Transverse colon (tissue), 4 donors: ENCODE measurements at places on chromosomes 4 and X. TPM values are rescaled to one million over a fixed set of nuclear protein-coding genes. Genes with fewer than 3 reads are reported as not detected.

DNA sequence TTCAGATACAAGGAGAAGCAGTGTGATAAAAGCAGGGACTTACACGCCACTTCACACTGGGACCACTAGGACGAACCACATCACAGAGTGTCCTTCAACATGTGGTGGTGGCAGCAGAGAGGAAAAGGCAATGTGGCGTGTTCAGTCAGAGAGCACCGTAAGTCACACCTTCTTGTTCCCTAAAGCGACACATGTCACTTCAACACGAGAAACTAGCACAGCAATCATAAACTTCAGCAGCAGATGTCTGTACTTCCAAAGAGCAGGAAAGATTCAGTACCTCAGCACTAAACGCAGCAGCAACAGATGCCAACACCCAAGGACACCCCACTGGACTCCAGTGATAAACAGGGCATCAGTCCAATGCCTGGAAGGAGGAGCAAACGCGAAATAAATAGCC is 96.7 kb downstream of the AREG start:
- H3K27me3 ChIP-seq: no peaks in the 10 kb centered on the region
- peaks cover 47% of the 10 kb centered on the region for H3K4me1 ChIP-seq

DNA sequence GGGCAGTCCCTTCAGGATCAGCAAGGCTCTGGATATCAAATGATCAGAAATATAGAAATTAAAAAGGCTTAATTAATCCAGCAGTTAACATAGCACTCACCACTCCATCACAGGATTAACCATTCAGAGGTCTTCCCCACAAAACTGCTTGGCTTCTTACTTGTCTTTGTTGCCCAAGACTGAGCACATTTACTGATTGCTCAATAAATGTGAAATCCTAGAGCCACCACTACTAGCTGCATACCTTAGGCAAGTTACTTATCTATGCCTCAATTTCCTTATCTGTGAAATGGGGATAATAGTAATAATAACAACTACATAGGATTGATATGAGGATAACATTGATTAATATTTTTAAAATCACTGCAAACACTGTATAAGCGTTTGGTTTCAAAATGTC is 124.2 kb downstream of the ARHGAP6 start:
- no peak for DNase-seq
- no peak overlapping the region for H3K4me3 ChIP-seq
- no peaks in the 10 kb centered on the region for H3K27me3 ChIP-seq
- no peaks in the 10 kb centered on the region for H3K4me1 ChIP-seq

The DHX15 gene
- 158 TPM for total RNA-seq

DNA sequence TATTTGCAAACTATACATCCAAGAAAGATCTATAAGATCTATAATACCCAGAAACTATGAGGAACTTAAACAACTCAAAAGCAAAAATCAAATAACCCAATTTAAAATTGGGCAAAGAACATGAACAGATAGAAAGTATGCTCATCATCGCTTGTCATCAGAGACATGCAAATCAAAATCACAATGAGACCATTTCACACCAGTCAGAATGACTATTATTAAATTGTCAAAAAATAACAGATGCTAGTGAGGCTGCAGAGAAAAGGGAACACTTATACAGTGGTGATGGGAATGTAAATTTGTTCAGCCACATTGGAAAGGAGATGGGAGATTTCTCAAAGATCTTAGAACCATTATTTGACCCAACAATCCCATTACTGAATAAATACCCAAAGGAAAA is 1451.7 kb upstream of the ADGRL3 start:
- no peaks in the 10 kb centered on the region for H3K36me3 ChIP-seq
- no peak for DNase-seq
- H3K4me1 ChIP-seq: no peaks in the 10 kb centered on the region
- H3K4me3 ChIP-seq: no peak overlapping the region

GRCh38 chrX:49041744-49042580 is 1.2 kb downstream of the TFE3 start:
- H3K4me3 ChIP-seq: peak overlapping the region; percentile 43
- H3K4me1 ChIP-seq: peaks cover 5% of the 10 kb centered on the region
- H3K36me3 ChIP-seq: no peaks in the 10 kb centered on the region
- H3K27me3 ChIP-seq: no peaks in the 10 kb centered on the region

- H3K4me1 ChIP-seq: no peaks in the 10 kb centered on the region
- H3K27ac ChIP-seq: no peak overlapping the region
- H3K36me3 ChIP-seq: no peaks in the 10 kb centered on the region
- H3K27me3 ChIP-seq: no peaks in the 10 kb centered on the region
Observed at GRCh38 chrX:115894087-115894486, 276.5 kb upstream of the AGTR2 start.

DNA sequence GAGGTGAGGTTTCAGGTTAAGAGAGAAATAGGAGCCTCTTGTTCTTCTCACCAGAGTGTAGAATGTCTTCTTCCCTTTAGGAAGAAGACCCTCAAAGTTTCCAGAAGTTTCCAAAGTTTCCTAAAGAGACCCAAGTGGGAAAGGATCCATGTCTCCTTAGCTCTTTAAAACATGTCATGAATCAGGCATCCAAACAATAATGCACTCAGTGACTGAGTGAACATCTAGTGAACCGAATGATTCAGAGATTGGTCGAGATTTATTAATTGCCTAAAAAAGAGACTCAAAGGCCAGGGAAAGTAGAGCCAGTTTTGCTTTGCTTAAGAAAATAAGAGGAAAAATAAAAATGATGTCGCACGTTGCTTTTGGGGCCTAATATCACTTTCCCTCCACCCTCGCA is 29.4 kb downstream of the FGF5 start:
- DNase-seq: no peak
- H3K27me3 ChIP-seq: no peaks in the 10 kb centered on the region
- H3K27ac ChIP-seq: no peak overlapping the region
- H3K4me1 ChIP-seq: no peaks in the 10 kb centered on the region

DNA sequence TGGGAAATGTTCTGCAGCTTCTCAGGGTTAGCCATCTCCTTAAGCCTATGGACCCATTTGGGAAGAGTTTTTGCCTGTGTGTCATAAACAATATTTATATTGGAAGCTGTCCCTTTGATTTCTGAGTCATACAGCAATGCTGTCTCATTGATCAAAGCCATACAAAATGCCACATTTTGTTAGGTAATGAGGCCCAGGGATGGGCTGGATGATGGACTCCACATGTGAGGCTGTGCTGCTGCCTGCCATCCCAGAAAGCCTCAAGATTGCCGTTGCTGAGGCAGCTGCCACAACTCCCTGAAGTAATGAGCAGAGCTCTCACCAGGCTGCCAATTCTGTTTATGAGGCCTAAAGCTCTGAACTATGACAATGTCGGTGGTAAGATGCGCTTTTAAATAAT is 12.2 kb upstream of the GJB1 start:
- no peak overlapping the region for H3K4me3 ChIP-seq
- no peaks in the 10 kb centered on the region for H3K27me3 ChIP-seq
- H3K4me1 ChIP-seq: peaks cover 3% of the 10 kb centered on the region
- H3K36me3 ChIP-seq: no peaks in the 10 kb centered on the region
- H3K27ac ChIP-seq: no peak overlapping the region
- no peak for DNase-seq

- DNase-seq: no peak
- no peaks in the 10 kb centered on the region for H3K36me3 ChIP-seq
- H3K4me3 ChIP-seq: no peak overlapping the region
- peak overlapping the region; percentile 99 for H3K27ac ChIP-seq
Observed at GRCh38 chrX:1394731-1395501, 3.0 kb upstream of the SLC25A6 start.

- no peak for DNase-seq
- H3K27ac ChIP-seq: peak overlapping the region; percentile 92
- no peak overlapping the region for H3K4me3 ChIP-seq
- H3K36me3 ChIP-seq: no peaks in the 10 kb centered on the region
Observed at GRCh38 chr4:77861495-77861894, 1.1 kb upstream of the MRPL1 start.

The MAGEB10 gene
- not detected for total RNA-seq

DNA sequence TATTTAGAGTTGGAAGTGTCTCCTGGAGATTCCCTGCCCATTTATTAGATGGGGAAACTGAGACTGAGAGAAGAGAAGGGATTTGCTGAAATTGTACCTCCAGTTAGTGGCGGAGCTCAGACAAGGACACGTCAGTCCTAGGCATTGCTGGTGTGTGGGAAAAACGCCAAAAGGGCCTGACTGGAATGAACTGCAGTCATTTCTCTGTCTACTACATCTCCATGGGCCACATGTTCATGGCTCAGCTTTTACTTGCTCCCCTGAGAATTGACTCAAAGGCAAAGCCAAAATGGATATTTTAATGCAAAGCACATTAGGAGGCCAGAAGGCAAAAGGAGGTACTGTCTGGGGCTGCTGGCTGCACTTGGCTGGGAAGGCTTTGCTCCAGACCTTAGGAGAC is 3.9 kb downstream of the TFDP3 start:
- no peaks in the 10 kb centered on the region for H3K36me3 ChIP-seq
- H3K27me3 ChIP-seq: no peaks in the 10 kb centered on the region
- no peak for DNase-seq
- H3K4me1 ChIP-seq: no peaks in the 10 kb centered on the region
- no peak overlapping the region for H3K27ac ChIP-seq
- H3K4me3 ChIP-seq: no peak overlapping the region

- no peak overlapping the region for H3K4me3 ChIP-seq
- no peaks in the 10 kb centered on the region for H3K36me3 ChIP-seq
- peaks cover 100% of the 10 kb centered on the region for H3K27me3 ChIP-seq
- DNase-seq: peak; percentile 70
Observed at GRCh38 chr4:110631584-110632505, 9.0 kb upstream of the PITX2 start.

DNA sequence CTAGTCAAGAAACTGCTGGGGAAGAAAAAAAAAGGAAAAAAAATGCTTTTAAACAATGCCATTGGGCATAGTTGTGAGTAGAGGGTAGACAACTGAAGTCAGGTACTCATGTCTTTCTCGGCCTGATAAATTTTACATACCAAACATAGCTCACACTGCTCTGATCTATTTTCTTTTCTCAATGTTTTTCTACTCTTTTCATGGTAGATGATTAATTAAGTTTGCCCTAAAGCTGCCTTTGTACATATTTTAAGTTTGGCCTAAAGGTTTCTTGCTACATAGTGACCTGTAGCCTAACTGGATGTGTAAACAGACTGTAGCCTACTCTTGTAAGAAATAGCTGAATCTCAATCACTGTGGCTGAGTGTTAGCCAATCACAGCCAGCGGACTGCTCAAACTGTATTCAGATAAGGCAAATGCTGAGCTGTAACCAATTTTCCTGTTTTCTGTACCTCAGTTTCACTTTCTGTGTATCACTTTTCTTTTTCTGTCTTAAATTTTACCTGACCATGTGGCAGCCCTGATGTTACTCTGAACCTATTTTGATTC is 121.0 kb downstream of the PCDH10 start:
- no peak overlapping the region for H3K4me3 ChIP-seq
- no peaks in the 10 kb centered on the region for H3K4me1 ChIP-seq
- DNase-seq: no peak

DNA sequence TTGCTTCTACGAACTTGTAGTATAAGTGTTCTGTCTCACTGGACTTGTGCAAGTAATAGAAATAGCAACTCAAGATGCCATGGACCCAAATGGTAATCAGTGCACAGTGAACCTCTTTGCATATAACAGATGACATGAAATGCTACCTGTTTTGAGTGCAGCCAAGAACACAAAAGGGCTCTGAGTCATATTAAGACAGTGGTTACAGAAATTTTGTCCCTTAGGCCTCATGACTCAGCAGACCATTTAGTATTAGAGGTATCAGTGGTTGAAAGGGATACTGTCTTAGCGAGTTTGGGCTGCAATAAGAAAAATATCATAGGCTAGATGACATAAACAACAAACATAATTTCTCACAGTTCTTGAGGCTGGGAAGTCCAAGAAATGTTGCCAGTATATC is 502.9 kb upstream of the PCDH10 start:
- H3K4me3 ChIP-seq: no peak overlapping the region
- no peak overlapping the region for H3K27ac ChIP-seq
- DNase-seq: no peak
- no peaks in the 10 kb centered on the region for H3K4me1 ChIP-seq
- H3K36me3 ChIP-seq: no peaks in the 10 kb centered on the region

DNA sequence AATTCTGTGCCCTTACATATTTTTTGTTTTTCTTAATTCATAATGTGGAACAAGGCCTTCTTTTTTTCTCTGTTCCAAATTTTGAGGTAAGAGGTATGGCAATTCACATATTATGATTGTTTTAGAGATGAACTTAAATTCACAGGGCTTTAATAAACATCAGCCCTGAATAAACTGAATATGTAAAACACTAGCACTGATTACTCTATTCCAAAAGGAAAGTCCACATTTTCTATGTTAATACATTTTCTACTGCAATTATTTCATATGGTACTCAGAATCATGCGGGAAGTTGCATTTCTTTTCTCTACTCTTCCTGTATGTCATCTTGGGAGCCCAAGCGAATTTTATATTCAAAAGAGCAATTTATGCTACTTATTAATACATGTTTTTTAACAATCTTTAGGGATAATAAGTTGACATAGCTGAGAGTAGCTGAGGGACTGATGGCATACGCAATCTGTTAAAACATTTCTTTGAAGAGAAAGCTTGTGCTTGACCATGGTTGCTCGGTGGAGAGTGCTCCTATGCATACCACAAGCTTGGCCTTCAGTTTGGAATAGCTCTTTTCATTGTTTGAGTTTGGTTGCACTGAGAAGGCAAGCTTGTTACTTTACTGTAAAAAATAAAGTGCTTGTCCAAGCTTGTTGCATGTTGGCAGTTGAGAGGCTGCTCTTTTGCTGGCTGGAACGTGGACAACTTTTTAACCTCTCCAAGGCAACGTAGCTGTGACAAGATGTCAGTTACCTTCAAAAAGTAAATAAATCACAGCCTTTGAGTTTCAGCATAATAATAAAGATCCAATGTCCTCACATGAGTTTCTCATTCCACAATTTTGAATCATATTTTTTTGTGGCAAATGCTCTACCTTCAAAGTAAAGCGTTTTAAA is 196.3 kb upstream of the SPRY1 start:
- DNase-seq: no peak
- no peak overlapping the region for H3K27ac ChIP-seq
- H3K4me3 ChIP-seq: no peak overlapping the region
- no peaks in the 10 kb centered on the region for H3K4me1 ChIP-seq

- H3K4me3 ChIP-seq: no peak overlapping the region
- no peak for DNase-seq
- H3K27me3 ChIP-seq: no peaks in the 10 kb centered on the region
- H3K27ac ChIP-seq: no peak overlapping the region
- no peaks in the 10 kb centered on the region for H3K4me1 ChIP-seq
Observed at GRCh38 chrX:49951524-49952193, 29.3 kb downstream of the CLCN5 start.

DNA sequence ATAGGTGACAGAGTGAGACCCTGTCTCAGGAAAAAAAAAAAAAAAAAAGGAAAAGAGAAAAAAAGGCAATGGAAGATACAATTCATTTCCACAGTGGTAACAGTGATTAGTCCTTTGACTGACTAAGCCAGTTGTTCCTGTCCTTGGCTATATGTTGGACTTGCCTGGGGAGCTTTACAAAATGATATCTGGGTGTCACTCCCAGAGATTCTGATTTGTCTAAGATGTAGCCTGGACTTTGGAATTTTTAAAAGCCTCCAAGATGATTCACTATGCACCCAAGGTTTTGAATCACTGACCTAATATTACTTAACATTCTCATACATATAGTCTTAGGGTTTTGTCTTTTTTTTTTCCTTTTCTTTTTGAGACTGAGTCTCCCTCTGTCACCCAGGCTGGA is 16.9 kb downstream of the HELQ start:
- no peak overlapping the region for H3K4me3 ChIP-seq
- no peak overlapping the region for H3K27ac ChIP-seq
- no peaks in the 10 kb centered on the region for H3K27me3 ChIP-seq
- no peaks in the 10 kb centered on the region for H3K36me3 ChIP-seq
- no peak for DNase-seq

The RTL5 gene
- 6.0 TPM for total RNA-seq
